NK-92 treated with Interleukin-12 subunit alpha and Interleukin-12 subunit beta, amount 100 ng/mL, for 24 hours (cell line): ENCODE measurements at places on chromosomes 12 and 14.

DNA sequence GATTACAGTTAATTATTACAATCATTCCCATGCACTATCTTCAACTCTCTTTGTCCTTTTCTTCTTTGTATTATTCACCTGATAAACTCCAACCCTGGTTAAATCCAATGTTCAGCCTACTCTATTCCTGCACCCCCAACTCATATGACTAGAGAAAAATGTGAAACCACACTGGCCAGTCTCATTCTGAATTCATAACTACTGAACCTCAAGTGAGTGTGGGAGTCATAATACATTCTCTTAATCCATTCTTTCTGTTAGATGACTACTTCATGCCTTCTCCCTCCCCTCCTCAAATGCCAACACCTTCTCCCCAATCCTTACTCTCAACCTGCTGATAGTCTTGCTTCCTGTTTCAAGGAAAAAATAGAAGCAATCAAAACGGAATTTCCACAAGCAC, 22.3 kb upstream of the ITPR2 start:
- DNase-seq = no peak

- DNase-seq = no peak
Observed at GRCh38 chr14:88386256-88386794, 868 bp downstream of the SPATA7 start.

DNA sequence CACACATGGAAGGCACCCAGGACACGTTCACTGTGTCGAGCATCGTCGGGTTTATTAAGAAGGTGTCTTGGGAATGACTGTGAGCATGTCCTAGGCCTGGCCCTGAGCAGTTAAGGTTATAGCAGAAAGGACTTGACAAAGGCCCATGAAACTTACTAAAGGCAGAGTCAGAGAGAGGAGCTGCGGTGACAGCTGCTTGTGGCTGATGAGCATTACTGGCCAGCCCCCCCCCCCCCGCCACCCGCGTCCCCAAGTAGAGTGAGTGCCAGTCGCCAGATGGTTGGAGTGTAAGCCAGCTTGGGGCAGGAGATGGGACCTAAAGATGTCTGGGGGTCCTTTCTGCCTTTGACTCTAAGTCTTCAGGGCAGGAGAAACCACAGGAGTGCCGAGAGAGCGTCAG, 169.9 kb downstream of the TSPAN9 start:
- no peak for DNase-seq

- no peak for DNase-seq
Observed at GRCh38 chr14:30158299-30158698, 230.7 kb upstream of the PRKD1 start.

DNA sequence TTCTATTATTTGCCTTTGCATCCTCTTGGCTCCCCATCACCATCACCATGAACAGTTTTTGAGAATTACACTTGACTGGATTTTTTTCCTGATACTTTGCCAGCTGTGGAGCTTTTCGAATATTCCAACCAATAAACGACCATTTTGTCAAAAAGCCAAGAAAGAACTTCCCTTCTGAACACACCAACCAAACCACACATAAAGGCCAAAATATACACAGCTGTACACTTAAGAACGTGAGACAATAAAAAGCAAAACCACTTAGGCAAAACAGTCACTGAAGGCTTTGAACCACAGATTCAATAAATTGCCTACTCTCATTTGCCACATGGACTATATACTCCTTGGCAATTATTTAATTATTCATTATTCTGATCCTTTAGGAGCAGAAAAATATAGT, 1.1 kb downstream of the C14orf93 start:
- no peak for DNase-seq

DNA sequence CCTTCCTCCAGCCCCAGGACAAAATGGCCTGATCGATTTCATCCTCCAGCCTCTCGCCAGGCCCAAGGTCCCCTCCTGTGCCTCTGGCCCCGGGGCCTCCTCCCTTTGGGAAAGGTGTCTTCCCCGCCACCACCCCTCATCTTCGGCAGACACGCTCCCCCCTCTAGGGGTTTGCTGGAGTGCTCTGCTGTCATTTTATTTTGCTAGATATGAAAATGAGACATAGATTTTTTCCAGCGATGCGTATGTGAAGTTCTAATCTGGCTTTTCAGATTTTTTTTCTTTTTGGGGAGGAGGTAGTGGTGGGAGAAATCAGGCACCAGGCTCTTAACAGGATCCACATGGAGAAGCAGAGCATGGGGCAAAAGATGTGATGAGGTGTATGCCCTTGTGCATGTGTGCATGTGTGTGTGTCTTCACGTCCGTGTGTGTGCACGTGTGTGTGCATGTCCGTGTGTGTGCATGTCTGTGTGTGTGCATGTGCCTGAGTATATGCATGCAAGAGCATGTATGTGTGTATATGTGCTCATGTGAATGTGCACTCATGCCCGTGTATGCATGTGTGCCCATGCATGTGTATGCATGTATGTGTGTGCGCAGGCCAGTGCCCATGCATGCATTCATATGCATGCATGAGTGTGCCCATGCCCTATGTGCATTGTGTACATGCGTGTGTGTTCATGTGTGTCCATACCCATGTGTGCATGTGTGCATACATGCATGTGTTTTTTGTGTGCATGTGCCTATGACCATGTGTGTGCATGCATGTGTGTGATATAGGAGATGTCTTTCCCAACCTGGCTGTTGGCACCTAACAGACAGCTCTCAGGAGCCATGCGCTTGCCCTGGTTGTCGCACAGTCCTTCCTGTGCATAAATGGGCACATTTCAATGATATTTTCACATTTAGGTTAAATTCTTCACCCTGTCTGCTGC, 203.0 kb downstream of the RBM19 start:
- DNase-seq = no peak
